ENCODE measurements at places on chromosomes 6 and 20.

- DNase-seq = no peak
These were observed 77.3 kb upstream of the SLC35F1 start for GRCh38 chr6:117829594-117830319.

DNA sequence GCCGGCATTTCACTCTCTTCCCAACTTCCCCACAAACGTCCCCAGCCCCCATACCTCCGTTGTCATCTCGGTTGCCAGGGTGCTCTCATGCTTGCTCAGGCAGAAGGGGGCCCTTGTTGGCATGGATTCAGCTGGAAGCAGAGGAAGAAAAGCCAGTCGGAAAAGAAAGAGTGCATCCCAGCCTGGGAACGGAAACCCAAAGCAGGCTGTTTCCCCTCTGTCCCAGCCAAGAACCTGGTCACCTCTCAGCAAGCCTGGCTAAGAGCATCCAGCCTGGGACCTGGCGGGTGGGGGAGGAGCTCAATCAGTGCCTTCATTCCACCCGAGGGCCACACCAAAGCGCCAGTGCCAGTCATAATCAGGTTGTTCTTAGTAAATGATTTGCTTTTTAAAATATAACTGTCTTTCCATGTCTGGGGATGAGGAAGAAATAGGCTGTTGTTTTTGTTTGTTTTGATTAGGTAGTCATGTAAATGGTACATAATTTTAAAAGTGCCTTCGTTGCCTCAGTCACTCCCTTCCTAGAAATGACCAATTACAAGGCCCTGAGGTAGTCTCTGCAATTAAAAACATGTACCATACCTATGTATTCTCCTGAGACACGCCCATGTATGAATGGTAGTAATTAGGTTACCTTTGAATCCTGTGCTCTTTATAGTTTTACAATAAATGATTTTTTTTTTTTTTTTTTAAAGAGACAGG, 21.1 kb downstream of the CHMP4B start:
- no peak for DNase-seq

DNA sequence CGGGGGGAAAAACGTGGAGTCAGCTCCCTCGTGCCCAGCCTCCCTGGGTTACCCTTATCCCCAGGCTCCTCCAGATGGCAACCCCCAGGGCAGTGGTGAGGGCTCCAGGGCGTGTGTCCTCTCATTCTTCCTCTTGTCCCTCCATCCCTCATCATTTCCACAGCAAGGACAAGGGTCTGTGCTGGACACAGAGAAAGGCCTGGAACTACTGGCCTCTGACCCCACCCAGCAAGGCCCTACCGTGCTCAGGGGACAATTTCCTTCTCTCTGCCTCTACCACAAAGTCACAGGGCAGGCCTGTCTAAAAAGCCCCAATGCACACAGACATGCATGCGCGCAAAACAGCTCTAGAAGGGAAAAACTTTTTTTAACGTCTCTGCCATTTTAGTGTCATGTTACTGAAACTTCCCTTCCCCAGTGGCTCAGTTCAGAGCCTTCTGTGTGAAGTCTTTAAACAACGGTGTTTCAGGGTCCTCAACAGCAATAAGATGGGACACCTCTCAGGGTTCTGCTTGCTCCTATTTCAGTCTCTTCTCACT, 1.1 kb upstream of the SLC35B2 start:
- no peak for DNase-seq

DNA sequence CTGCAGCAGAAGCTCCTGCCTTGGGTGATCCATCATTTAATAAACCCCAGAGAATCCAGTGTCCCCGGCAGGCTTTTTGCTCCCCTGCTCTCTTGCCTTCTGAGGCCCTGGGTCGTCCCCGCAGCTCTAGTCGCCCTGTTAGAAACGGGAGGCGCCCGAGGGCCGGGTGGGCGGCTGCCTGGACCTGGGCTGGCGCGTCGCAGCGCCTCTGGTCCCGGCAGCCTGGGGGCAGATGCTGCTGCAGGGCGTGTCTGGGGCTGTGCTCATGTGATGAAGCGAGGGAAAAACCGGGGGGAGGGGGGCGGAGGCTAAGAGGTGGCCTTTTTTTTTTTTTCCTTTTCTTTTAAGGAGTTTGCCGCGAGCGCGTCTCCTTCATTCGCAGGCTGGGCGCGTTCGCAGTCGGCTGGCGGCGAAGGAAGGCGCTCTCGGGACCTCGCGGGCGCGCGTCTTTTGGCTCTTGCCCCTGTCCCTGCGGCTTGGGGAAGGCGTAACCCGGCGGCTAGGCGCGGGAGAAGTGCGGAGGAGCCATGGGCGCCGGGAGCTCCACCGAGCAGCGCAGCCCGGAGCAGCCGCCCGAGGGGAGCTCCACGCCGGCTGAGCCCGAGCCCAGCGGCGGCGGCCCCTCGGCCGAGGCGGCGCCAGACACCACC, 394 bp downstream of the AKAP12 start:
- DNase-seq = peak; percentile 50

GRCh38 chr6:149209871-149210775, 107.4 kb upstream of the TAB2 start:
- DNase-seq = no peak

- no peak for DNase-seq
These were observed 11.3 kb upstream of the LKAAEAR1 start for GRCh38 chr20:64095455-64095854.

DNA sequence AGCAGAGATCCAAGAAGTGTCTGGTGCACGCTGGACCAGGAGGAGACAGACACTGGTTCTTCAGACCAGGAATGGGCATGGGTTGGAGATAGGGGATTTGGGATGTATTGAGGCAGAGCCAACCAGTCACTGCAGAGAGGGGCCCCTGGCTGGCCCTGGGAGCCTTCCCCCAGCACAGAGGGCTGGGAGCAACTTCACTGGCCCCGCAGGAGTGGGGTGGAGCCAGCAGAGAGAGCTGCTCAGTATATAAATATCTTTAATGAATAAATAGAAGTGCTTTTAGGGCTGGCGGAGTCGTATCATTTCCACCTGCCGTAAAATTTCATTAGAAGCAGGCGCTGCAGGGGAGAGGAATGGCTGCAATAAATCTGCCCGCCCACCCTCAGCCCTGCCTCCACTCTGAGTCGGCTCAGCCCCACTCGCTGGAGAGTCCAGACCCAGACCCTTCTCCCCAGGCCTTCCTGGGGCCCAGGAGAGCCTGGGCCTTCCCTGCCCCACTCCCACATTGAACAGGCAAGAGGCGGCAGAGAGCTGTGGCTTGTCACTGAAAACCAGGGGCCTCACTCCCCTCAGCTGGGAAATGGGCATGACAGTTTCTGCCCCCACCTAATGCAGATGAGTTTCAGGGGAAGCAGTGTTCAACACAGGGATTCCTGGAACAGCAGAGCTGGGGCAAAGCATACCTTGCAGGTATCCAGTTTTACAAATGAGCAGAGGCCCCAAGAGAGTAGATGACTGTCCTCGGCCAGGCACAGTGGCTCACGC, 23.9 kb upstream of the VSTM2L start:
- no peak for DNase-seq

- no peak for DNase-seq
These were observed 29.0 kb upstream of the TCP11 start for GRCh38 chr6:35170166-35170565.

GRCh38 chr20:5557123-5557522, 193.1 kb upstream of the SHLD1 start:
- peak; percentile 35 for DNase-seq

DNA sequence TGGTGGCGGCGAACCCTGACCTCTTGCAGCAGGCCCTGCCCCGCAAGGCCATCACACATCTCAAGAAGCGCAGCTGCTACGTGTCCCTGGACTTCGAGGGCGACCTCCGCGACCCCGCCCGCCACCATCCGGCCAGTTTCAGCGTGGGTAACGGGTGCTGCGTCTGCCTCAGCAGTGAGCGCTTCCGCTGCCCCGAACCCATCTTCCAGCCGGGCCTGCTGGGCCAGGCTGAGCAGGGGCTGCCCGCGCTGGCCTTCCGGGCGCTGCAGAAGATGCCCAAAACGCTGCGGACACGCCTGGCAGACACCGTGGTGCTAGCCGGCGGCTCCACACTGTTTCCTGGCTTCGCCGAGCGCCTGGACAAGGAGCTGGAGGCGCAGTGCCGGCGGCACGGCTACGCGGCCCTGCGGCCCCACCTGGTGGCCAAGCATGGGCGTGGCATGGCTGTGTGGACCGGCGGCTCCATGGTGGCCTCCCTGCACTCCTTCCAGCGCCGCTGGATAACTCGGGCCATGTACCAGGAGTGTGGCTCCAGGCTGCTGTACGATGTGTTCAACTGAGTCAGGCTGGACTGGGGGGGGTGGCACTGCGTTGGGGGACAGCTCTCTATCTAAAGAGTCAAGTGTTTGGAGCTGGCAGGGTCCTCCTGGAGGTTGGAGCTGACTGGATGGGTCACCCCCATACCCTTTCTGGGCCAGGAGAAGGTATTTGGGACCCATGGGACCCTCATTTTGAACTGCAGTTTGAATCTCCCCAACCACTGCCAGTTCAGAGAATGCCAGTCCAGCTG, 1.1 kb downstream of the ACTL10 start:
- DNase-seq = peak; percentile 83

- DNase-seq = no peak
These were observed 60.5 kb upstream of the SAMD5 start for GRCh38 chr6:147447835-147448611.

GRCh38 chr20:23003077-23003635, 32.0 kb upstream of the SSTR4 start:
- DNase-seq = no peak

DNA sequence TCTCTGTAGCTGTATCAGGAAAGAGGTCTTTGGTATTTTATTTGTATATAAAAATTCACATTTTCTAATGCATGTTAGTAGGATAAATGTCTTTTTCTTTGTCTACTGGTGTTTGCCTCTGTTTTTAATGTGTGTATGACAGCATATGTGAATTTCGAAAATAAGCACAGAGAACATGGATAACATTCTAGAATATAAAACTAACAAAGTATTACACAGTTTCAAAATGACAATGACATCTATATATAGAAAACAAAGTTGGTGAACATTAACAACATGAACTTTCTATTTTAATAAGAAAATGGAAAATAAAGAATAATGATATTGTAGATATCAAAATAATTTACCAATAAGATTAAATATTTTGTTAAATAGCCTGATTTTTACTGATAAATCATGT, 608.0 kb downstream of the COL12A1 start:
- no peak for DNase-seq

DNA sequence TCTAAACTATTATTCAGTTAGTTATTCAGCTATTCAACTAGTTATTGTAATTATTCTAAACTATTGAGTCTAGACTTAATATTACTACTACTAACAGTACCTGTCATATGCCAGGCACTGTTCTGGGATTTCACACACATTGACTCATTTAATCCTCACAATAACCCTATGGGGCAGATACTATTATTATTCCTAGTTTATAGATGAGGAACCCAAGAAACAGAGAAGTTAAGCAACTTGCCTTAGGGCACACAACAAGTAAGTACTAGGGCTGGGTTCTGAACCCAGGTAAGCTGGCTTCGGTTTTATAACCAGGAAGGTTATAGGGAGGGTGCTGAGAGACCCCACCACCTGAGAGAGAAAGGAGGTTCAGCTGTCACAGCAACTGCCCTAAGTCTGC, 7.8 kb downstream of the TEAD3 start:
- DNase-seq = no peak

GRCh38 chr6:107711412-107712236, 112.5 kb downstream of the SCML4 start:
- DNase-seq = no peak

DNA sequence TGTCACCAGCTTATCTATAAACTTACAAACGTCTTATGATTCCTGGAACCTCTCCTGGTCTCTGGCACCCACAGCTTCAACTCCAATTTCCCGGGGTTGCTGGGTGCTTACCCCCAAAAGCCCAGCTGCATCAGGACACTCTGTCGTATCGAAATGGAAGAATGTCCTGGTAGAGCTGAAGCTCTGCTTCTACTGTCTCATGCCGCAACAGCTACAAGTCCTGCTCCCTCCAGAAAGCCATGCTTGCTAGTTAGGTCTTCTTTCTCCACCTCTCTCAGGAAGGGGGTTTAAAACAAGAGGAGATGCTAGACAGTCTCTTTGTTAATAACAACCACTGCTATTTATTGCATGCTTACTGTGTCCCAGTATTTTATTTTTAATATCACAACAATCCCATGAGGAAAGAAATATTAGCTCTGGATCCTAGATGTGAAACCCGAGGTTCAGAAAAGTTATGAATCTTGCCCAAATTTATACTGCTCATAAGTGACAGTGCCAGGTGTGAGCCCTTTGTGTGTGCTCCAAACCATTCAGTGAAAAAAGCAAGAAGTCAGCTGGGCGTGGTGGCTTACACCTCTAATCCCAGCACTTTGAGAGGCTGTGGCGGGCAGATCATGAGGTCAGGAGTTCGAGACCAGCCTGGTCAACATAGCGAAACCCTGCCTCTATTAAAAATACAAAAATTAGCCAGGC, 82.3 kb upstream of the GCM1 start:
- DNase-seq = no peak

- DNase-seq = no peak
These were observed 14.4 kb downstream of the DLL1 start for GRCh38 chr6:170276369-170277057.

- no peak for DNase-seq
These were observed 127.0 kb upstream of the STMND1 start for GRCh38 chr6:16974704-16975359.

DNA sequence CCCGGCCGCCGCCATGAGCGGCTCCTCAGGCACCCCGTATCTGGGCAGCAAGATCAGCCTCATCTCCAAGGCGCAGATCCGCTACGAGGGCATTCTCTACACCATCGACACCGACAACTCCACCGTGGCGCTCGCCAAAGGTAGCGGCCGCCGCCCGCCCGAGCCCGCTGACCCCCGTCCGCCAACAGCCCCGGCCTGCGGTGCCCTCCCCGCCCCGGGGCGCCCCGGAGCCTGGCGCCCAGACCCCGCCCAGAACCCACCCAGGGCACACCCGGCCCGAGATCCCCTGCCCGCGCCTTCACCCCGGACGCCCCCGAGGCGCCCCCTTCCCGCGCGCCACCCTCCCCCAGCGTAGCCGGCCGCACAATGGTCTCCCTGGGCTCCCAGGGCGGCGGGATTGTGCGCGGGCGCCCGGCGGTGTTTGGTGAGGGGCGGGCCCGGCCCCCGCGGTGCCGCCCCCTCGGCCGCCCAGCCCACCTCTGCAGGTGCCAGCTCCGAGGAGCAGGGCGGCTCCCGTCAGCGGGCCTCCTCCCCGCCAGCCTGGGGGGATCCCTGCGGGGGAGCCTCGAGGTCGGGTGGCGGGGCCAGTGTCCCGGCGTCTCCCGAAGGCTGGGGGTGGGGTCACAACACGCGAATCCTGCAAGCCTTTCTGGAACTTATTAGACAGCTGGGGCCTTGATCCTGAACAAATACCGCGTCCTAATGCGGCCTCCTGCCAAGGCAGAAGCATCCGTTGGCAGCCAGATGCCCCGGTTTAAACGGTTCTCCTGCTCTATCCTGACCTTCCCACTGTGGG, 577 bp downstream of the LSM14B start:
- DNase-seq = peak; percentile 41

DNA sequence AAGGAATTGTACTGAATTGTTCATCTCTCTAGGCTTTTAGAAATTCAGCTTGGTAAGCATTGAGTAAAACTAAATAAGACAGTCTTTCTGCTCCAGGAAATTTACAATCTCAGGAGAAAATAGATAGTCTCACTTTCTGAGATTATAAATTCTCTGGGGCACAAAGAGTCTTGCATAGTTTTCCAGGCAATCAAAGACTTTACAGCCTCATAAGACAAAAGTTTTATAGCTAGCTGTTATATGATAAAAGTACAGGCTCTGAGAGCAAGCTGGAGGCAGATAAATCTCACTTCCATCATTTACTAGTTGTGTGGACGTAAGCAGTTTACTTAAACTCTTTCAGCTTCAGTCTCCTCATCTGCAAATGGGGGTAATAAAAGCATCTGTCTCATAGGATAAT, 11.4 kb downstream of the FRK start:
- no peak for DNase-seq

Data from activated T-cell treated with anti-CD3 and anti-CD28 coated beads for 48 hours (primary cell).